ENCODE measurements at places on chromosomes 7 and 10. TPM values are rescaled to one million over a fixed set of nuclear protein-coding genes. Genes with fewer than 3 reads are reported as not detected.

Gene GPR15LG
- not detected for total RNA-seq

Gene NXPH1
- not detected for total RNA-seq

Gene TMEM196
- not detected for total RNA-seq

Gene DEPP1
- total RNA-seq = 10.1 TPM

Gene MCM10
- total RNA-seq = 3.4 TPM

Gene HIBADH
- 70.1 TPM for total RNA-seq
